BJ (cell line): ENCODE measurements at places on chromosomes 1 and 21. TPM values are rescaled to one million over a fixed set of nuclear protein-coding genes. Genes with fewer than 3 reads are reported as not detected.

DNA sequence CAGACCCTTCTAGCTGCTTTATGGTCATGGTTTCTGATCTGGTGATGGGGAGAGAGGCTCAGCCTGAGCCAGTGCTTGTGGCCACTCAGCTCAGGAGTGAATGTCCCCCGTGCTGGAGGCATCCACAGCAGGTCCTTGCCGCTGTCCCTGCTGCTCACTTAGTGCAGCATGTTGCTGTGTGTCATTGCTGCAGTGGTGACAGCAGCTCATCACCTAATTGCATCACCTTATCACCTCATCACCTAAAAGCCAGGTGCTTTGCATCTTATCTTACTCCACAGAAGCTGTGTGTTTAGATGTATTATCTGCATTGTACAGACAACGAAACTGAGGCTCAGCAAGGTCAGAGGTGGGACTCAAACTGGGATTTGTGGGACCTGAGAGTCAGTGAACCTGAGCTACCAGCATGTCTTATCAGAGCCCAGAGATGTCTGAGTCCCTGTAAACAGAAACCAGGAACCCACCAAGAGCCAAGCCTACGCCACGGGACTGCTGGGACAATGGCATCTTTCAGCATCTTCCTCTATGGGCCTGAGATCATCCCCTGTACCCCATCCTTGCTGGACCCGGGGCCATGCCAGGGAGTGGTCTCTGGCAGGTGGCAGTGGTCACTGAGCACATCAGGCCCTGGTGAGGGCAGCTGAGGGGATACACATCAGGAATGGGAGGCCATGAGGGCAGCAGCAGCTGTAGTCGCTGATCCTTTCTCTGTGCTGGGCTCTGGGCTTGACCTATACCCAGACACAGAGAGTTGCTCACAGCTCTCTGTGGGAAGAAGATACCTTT lies 6.5 kb downstream of the PODN start:
- DNase-seq = no peak

Gene GCSAML
- not detected in 2 replicates for polyA plus RNA-seq

DNA sequence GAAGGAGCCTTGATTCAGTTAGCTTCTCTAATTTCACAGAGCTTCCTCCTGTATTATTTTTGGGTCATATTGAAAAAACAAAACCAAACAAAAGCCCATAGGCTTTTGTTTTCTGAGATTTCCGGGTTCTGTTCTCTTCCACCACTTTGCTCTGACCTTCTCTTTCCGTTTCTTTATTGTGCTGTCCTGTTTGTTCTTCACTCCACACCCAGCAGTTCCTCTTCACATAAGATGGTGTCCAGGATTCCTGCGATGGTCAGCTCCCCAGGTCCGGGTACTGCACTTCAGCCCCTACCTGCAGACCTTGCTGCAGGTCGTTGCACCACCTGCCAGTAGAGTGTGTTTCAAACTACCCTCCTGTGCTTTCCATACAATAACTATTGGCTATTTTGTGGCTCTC lies 44.6 kb downstream of the GLUL start:
- no peak for DNase-seq

Gene ACOT11
- 1.5 and 2.4 TPM in 2 replicates for polyA plus RNA-seq

Gene CELA3B
- not detected in 2 replicates for polyA plus RNA-seq

DNA sequence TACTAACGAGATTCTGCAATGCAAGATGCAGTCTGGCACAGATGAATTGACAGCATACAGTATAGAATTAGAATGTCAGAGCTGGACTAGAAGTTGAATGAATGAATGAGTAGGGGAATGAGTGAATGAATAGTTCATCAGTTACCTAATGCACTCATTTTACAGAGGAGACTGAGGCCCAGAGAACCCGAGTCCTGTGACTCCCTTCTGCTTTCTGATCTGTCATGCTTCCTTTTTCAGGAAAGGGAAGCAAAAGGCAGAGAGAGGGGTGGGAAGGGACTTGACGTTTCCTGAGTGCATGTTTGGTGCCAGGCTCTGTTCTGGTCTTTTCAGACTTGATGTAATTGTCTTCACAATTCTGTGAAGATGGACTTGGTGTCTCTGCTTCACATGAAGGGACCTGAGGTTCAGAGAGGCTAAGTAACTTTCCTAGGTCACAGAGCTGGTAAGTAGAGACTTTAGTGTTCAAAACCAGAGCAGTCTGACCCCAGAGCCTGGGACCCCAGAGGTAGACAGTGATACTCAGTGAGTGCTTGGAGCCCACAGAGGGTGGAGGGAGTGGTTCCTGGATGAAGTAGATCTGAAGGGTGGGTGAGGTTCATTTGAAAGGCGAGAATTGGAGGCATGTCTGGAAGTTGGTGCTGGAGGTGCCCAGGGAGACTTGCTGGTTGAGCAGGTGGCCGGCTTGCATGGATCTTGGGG lies 8.0 kb upstream of the MEX3A start:
- DNase-seq = no peak

DNA sequence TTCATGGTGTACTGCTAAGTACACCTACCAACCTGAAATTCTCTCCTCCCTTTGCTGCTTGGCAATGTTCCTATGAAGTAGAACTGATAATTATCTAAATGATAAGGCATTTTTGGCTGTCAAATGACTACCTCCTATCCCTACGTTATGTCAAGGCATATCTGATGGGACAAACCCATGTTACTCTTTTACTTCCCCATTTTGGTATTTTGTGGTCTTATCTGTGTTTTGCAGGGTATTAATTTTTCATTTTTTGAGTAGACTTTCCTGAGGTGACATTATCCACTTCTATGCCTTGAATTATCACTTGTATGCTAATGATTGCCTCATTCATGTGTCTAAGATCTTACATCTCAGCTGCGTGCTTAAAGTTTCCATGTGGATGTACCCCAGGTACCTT lies 499.6 kb upstream of the B3GALT2 start:
- DNase-seq = no peak
